Activated T-cell treated with anti-CD3 and anti-CD28 coated beads for 1 hour (primary cell): ENCODE measurements at places on chromosomes 13 and 19.
A peak's percentile ranks its signal among the peaks of the same experiment; 100 is the strongest.

DNA sequence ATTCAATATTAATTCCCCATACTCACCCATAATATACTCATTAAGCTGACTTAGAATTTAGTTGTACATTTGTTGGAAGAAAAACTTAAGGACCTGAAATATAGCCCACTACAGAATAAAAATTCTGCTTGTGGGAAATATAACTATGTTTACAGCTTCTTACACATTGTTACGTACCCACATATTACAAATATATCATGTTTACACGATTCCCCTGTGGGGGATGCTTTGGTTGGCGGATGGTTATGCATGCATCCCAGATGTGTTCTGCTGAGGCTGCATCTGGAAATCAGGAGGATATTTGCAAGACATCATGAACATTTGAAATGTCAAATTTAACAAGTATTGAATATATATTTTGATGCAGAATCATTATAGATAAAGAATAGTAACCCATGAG, 79.5 kb upstream of the KL start:
- no peak for DNase-seq

DNA sequence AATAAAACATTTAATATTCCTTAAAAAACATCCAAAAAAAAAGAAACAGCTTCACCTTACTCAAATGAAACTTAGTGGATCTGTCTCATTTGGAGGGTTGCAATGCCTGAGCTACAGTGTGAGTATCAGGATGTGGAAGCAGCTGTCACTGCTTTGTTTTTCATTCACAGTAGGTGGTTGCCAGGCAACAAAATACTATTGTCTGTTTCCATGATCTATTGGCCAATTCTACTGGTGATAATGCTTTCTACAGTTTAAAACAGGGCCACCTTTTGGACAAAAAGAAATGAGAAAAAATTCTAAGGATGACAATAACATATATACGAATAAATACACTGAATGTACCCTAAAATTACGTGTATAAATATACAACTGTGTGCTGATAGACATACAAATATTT, 3.0 kb downstream of the ENOX1 start:
- DNase-seq = no peak

GRCh38 chr19:57406516-57407123, 4.3 kb upstream of the ZNF17 start:
- DNase-seq = peak; percentile 55

DNA sequence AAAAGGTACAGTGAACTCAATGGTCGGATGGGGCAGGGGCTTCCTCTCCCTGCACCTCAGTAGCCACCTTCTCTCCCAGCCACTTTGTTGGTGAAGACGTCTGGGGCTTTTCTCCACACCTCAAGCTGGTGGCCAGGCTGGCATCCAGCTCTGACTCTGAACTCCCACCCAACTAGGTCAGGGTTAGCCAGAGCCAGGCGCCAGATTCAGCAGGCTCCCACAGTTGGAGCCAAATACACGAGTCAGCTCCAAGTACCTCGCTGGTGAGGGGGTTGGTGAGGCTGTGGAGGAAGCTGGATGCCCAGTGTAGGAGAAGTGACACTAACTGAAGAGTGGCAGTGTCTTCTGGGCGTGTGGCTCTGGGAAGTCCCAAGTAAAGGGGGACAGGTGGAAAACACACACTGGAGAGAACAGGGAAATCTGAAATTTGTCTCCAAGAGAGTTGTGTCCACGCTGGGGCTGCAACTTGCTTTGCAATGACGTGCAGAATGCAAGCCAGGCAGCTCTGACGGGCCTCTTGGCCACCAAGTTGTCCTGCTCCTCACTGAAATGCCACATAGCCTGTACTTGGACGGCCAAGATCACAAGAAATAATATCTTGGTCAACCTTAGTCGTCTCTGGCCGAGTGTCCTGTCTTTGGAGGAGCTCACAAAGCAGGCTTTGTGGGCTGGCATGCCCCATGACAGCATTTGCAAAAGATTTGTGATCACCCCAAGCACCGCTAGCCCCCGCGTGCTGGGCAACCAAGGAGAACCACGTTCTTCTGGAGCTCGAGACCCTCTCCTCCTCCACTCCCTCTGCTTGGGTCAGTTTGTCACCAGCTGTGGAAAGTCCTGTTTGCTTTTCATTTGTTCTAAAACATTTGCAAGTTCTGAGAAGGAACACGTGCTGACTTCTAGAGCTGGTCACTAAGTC, 18.1 kb downstream of the SLC7A1 start:
- no peak for DNase-seq

DNA sequence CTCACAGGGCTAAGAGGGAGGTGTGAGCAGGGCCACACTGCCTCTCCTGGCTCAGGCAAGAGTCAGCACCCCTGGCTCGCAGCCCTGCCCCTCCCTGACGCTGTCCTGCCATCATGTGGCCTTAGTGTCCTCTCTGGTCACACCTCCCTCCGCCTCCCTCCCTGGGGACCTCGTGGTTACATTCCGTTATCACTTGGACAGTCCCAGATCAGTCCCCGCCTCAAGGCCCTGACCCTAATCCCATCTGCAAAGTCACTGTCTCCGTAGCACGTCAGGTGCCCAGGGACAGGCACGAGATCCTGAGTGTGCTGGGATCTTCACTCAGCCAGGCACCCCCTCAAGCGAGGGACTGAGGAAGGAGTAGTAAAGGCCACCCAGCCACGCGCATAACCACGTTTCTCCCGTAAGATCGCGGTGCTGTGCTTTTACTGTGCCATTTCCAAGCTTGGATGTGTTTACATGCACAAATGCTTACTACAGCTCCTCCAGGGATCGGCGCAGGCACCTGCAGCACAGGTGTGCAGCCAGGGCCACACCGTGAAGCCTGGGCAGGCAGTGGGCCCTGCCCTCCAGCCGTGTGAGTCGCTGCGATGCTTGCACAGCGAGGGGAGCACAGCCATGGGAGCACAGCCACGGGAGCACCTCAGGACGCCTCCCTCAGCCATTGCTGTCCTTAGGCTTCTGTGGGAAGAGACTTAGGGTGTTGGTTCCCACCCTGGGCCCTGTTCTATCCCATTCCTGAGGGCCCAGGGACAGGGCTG, 10.7 kb upstream of the TMEM255B start:
- no peak for DNase-seq
